Fibroblast of mammary gland (primary cell): ENCODE measurements at places on chromosomes 2 and 18.
A peak's percentile ranks its signal among the peaks of the same experiment; 100 is the strongest.

DNA sequence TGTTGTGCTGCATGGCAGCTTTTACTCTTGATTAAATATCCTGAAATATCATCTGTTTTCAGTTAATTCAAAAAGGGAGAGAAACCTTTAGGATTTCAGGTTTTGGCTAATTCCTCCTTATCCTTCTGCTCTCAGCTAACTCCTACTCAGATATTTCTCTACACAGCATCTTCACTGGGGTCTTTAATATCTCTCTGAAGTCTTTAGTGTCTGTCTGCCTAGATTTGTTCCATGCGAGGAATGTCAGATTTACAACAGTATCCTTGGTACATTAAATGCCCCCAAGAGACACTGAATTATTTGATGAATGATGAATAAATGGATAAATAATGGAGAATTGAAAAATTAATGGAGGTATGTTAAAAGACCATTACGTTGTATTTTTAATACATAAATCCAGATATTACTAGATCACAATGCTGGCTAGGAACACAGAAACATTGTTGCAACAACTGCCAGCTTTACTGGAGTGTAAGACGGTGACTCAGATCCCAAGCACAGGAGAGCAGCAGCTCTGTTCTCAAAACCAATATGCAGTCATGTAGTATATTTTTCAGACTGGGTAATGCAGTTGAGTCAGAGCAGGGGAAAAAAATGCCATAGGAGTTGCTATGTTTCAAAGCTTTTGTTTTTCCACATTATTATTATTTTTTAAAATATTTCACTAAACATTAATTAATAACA lies 388.0 kb upstream of the SYT4 start:
- peak; percentile 95 for DNase-seq

- DNase-seq = no peak
Measured at GRCh38 chr2:23441414-23441813, 56.4 kb downstream of the KLHL29 start.

DNA sequence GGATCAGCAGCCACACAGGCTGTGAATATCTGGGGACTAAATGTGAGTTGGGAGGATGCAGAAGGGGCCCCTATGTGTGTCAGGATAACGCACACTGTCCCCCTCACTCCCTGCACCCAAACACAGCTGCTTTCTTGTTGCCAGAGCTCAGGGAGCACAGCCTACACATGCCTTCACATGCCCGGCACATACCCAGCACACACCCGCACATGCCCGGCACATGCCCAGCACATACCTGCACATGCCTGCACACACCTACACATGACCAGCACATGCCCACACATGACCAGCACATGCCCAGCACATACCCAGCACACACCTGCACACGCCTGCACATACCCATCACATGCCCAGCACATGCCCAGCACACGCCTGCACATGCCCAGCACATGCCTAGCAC lies 75.6 kb downstream of the TPO start:
- no peak for DNase-seq

DNA sequence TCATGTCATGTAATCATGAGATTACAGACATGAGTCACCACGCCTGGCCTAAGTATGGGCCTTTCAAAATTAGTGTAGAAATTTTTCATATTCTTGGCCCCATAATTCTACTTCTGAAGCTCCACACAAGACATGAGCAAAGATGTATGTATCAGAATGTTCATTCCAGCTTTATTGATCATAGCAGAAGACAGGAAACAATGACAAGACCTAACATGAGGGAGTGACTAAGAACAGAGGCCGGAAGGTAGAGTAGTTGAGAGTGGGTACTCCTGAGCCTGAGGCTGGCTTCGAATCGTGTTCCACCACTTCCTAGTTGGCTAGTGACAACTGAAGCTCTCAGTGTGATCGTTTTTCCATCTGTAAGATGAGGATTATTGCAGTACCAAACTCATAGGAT lies 89.3 kb downstream of the ARMC9 start:
- DNase-seq = no peak

- no peak for DNase-seq
Measured at GRCh38 chr2:219744600-219744999, 117.2 kb downstream of the SLC4A3 start.

DNA sequence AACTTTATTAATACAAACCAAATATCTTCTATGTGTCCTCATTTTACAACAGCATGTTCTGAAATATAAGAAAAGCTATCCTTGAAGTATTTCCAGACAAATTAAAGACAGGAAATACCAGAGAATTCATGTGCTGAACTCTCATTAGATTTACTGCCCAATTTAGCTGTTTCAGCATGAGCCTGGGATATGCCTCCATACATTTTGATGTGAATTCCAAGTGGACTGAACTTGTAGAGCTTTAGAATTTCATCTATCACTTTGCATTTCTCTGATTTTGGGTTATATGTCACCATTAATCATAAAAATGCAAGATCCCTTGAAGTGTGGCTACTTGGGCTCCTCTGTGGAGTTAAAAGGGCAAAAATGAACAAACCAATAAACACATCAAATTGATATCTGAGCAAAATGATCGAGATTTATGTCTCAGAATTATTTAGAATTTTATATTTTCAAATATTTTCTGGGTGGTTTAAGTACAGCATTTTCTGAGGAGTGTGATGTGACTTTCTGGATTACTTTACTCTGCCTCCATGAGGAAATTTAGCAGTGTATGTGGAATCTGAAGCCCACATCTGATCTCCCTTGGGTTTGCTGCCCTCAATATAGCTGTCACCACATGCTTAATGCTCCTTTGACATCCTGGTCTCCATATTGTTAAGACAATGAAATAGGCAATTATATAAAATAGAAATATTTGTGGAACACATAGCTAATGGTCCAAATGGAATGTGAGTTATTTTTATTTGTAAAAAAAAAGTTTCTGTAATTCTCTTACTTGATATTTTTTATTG lies 206.6 kb upstream of the RBMS1 start:
- no peak for DNase-seq

- DNase-seq = peak; percentile 78
Measured at GRCh38 chr18:24992491-24992890, 359.5 kb downstream of the ZNF521 start.

GRCh38 chr2:10873171-10873570 lies 38.6 kb upstream of the KCNF1 start:
- DNase-seq = no peak

GRCh38 chr2:95308426-95308990 lies 11.4 kb downstream of the KCNIP3 start:
- no peak for DNase-seq

- DNase-seq = no peak
Measured at GRCh38 chr2:73897934-73898333, 5.1 kb downstream of the ACTG2 start.

- no peak for DNase-seq
Measured at GRCh38 chr2:181463588-181463987, 6.4 kb downstream of the ITGA4 start.

GRCh38 chr2:11941201-11942177 lies 195.1 kb downstream of the LPIN1 start:
- no peak for DNase-seq

GRCh38 chr18:49590608-49591007 lies 28.8 kb downstream of the LIPG start:
- DNase-seq = no peak

- DNase-seq = no peak
Measured at GRCh38 chr18:25346561-25346960, 5.4 kb downstream of the ZNF521 start.

DNA sequence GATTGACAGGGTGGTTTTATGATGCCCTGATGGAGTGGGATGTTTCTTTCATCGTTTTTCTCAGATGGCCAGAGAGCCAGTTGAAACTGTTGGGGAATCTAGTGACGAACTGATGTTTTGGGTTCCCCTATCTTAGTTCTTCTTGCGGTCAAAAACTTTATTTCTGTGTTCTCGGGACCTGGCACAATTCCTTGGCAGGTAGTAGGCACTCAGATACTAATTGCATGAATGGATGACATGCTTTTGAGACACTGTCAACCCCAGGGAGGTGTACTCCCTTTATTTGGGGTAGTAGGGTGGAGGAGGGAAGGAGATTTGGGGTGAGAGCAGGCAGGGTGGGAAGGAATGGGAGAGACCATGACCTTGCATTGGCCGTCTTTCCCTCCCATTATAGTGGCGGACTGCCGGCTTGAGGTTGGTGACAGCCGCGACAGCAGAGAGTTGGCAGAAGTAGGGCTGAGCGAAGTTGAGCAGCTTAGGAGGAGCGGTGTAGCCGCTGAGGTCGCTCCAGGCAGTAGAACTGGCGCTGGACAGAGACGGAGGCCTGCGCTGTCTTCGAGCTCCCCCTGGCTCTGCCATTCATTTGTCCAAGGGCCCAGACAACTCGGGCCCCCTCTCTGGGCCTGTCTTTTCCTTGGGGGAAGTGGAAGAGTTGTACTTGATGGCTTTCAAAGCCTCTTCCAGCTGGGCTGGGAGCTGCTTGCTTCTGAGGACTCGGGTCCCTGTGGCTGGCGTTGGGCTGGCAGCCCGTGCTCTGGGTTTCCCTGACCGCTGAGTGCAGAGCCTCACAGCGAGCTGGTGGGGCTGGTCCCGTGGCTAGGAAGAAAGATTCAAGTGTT lies 2.6 kb downstream of the TET3 start:
- DNase-seq = no peak

GRCh38 chr2:95166065-95166763 lies 605 bp downstream of the ZNF2 start:
- no peak for DNase-seq

DNA sequence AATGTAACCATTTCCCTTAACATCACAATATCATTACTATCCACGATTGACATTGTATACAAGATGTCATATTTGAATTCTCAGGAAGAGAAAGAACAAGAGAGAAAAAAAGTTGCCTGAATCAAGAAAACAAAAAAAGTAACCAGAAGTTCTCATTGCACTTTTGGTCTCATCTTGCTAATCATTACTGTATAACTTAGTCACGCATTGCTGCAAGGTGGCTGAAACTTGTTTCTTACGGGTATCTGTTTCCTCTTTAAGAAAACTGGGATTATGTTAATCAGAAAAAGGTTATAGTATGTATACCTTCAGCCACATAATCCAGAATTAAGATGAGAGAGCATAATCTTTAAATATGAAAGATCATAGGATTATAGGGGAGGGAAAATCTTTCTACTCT lies 639.7 kb upstream of the SYT4 start:
- DNase-seq = no peak

GRCh38 chr2:16417726-16418125 lies 247.9 kb downstream of the CYRIA start:
- DNase-seq = no peak

GRCh38 chr2:45391866-45392265 lies 219.2 kb downstream of the SRBD1 start:
- DNase-seq = no peak

- peak; percentile 63 for DNase-seq
Measured at GRCh38 chr2:217074576-217075255, 214.9 kb upstream of the TNP1 start.

- DNase-seq = peak; percentile 30
Measured at GRCh38 chr2:128329607-128330006, 10.9 kb upstream of the HS6ST1 start.

DNA sequence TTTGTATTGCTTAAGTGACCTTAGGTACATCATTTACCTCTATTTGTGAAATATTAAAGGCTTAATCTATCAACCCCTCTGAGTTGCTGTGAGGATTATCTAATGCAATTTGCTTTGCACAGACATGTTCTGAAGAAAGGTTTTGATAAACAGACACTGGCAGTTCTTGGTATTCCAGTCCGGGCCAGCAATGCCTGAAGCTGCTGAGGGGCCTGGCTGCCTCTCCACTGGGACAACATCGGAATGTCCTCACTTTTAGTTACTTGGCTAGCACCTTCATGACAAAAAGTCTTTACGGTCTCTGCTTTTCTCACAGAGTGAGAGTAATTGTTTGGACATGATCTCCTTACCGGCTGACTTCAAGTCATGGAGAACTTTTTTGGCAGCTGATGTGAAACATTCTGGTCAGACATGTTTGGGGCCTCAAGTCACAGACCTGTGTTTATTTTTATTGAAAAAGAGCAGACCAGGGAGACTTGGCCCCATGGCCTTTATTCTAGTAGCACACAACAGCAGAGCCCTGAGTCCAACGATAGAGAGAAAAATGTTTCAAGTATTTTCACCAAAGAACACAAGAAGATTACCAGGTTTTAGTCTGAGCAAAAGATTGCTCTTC lies 1112.3 kb upstream of the FANCL start:
- no peak for DNase-seq

DNA sequence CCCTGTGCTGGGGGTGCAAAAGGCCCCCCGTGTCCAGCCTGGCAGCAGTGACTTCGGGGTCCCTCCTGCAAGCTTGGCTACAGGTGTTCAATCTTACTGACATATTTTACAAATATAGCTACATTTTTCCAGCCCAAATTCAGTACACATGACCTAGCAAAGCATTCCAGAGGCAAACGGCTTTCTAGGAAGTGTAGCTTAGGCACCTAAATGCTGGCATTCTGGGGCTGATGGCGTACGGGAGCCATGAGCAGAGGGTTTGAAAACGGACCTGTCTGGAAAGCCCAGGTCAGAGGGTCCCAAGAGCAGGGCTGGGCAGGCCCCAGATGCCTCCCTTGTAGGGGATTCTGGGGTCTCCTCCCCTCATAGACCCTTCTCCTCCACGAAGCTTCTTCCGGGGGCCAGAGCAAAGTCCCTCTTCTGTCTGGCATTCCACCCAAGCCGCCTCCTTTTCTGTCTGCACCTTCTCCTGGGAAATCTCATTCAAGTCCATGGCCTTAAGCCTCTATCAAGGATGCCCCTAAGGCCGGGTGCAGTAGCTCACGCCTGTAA lies 63.3 kb upstream of the ASAP2 start:
- no peak for DNase-seq
